ENCODE measurements at places on chromosomes 7 and 10. TPM values are rescaled to one million over a fixed set of nuclear protein-coding genes. Genes with fewer than 3 reads are reported as not detected.

GRCh38 chr10:86306628-86307278 lies 59.8 kb downstream of the GRID1 start:
- DNase-seq, result no peak

DNA sequence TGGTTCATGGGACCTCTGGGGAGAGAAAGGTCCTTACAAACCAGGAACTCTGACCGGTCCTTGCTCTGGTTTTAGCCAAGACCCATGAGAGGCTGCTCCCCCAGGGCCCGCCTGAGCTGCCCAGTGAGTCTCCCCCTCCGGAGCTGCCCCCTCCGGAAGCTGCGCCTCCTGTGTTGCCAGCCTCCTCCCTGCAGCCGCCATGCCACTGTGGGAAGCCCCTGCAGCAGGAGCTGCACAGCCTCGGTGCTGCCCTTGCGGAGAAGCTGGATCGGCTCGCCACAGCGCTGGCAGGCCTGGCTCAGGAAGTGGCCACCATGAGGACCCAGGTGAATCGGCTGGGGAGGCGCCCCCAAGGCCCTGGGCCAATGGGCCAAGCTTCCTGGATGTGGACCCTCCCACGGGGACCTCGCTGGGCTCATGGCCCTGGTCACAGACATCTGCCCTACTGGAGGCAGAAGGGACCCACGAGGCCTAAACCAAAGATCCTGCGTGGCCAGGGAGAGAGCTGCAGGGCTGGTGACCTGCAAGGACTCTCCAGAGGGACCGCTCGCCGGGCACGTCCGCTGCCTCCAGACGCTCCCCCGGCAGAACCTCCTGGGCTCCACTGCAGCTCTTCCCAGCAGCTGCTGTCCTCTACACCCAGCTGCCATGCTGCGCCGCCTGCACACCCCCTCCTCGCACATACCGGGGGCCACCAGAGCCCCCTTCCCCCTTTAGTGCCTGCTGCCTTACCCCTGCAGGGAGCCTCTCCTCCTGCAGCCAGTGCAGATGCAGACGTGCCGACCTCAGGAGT lies 40.1 kb downstream of the ZNF467 start:
- no peak for DNase-seq

- no peak for DNase-seq
These were observed 844.3 kb downstream of the CNTNAP2 start for GRCh38 chr7:146960773-146961391.

DNA sequence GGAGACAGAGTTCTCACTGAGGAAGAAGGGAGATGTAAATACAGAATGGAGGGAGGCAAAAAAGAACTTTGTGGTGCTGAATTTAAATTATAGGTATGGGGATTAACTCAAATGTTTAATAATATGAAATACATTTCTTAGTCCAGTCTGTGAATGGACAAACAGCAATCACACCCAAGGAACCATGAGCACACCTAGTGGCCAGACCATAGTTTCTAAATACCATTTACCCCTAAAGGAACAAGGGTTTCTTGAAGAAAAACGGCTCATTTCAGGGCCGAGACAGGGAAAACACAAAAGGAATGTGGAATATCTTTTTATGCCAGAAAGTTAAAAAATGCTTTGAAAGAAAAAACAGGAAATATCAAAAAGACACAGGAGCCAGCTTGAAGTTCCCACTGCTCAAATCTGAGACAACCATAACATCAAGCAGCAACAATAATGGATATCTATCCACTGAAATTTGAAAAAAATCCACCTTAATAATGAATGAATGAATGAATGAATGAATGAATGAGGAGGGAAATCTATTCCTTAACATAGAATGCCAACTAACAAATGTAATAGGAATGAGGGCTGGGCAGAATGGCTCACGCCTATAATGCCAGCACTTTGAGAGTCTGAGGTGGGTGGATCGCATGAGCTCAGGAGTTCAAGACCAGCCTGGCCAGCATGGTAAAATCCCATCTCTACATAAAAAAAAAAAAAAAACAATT lies 8.6 kb downstream of the IPMK start:
- DNase-seq, result no peak

DNA sequence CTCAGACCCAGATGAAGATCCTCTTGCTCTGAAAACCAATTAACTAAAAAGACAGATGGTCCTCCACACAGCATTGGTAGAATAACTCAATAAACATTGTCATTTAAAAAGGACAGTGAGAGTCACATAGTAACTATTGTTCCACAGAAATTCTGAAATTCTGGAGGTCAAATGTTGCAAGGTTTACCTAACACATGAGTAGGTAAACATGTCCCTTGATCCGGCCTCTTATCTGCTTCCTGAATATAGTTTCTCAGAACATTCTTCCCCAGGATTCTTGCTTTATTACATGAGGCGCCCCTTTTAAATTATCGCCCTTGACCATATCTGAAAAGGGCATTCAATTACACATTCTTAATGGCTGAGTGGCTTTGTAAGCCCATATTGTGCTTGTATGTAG lies 270.7 kb downstream of the SEMA3D start:
- DNase-seq, result no peak

- DNase-seq, result no peak
These were observed 29.6 kb downstream of the ABCB4 start for GRCh38 chr7:87445897-87446296.

DNA sequence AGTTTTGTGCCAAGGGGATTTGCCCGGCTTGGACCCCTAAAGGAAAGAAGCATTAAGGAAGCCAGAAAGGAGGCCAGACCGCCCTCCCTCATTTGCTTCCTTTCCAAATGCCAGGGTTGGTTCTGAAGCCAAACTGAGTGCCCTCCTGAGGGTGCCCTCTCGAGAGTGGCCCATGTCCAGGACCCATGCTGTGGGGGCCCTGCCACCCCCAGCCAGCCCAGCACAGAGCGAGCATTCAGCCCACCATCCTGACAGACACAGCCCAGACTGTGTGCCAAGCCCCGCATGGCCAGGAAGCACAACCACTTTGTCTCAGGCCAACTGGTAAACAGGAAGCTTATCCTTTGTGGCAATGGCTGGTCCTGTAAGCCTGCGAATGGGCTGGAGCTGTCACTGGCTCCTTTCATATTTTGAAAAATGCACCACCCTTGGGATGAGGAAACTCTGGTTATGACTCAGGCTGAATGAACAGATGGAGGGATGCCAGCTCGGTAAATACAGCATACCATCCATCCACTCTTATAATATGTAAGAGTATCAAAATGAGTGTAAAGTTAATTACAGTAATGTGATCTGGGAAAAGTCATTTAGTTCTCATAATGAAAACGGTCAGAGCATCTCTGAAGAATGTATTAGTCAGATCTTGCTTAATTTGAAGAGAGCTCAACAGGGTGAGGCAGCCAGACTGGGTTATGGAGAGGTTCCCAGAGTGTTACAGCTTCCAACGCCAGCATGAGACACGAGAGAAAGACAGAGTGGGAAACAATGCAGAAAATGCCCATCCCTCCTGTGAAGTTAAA lies 65.0 kb downstream of the STK17A start:
- DNase-seq, result no peak

DNA sequence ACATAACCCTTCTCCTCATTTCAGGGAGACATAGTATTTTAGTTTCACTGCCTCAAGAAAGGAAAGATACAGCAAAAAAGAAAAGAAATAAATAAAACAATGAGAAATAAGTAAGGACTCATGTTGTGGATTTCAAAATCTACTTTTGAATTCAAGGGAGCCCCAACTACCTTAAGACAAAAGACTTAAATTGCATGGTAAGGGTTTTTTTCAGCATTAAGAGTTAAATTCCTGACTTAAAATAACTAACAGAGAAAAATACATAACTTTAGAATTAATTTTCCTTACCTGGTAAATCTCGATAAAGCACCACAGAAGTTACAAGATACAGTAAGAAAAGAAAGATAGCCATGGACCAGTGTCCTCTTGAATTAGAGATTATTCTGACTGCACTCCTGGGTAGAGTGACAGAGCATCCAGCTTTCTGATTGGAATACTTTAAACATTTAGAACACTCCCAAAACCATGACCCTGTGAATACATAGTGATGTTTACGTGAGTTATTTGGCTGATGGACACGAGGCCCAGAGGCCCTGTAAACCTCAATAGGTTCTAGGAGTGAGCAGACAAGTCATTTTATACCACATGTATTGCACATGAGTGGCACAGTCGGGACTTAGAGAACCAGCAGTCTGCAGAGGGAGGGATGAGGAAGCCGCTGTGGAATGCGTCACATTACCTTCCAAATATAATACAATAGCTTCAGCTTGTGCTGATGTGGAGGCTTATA lies 292.5 kb upstream of the SEMA3C start:
- no peak for DNase-seq

GRCh38 chr7:114973147-114973546 lies 51.3 kb downstream of the MDFIC start:
- no peak for DNase-seq

DNA sequence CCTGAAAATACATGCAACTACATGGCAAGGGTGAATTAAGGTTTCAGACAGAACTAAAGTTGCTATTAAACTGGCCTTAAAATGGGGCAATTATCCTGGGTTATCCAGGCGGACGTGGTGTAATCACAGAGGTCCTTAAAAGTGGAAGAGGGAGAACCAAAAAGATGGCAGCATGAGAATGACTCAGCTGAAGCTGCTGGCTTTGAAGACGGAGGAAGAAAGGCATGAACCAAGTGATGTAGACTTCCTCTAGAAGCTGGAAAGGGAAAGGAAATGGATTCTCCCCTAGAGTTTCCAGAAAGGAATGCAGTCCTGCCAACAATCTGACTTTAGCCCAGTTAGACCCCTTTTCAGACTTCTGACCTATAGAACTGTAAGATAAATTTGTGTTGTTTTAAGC lies 27.0 kb upstream of the UBN2 start:
- no peak for DNase-seq

DNA sequence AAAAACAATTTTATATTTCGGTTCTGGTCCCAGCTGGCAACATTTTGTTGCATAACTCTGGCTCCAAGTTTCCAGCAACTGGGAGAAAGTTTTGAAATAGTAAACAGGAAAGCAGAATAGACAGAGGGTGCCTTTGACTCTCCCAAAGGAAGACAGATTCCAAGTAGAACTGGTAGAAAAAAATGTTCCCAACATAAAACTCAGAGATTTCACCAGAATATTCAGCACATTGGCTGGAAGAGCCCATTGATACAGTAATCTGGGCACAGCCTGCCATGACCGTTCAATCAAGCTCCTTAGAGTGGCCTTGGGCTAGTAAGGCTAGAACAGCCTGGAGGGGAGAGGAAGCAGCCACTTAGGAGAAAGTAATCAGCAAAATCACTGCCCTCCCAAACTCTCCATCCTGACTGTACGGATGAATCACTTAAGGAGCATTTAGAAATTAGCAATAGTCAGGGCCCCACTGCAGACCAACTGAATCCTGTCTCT lies 120.4 kb downstream of the CUBN start:
- no peak for DNase-seq

- DNase-seq, result no peak
These were observed 1092.8 kb downstream of the SORCS3 start for GRCh38 chr10:105733924-105734323.

DNA sequence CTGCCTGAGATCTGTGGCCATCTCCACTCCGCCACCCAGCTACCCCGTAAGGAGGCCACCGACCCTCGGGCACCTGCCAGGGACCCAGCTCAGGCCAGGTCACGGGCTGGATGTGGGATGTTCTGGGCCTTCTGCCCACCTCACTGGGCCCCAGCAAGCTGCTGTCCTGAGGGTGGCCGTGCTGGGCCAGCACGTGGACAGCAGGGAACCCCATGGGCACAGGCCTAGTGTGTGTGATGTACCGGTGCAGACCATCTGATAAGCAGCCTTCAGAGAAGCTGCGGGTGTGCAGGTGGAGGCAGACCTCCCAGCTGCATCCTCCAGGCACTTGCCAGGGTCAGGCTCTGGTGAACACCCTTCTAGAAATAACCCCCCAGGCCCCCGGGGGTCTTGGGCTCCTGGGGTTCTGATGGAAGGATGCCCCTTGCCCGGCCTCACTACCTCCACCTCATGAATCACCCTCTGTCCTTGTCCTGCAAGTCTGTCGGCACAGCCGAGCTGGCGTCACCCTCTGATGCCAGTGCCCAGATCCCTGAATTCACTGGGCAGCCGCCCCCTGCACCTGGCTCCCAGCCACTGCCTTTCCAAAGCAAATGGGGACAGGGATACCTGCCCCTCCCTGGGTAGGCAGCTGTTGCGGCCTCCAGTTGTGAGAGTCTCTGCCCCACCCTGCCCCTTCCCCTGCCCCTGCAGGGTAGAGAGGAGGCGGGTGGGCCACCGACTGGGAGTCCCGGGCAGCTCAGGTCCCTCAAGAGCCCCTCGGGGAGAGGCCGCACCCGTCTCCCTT lies 139.8 kb downstream of the FAM53B start:
- peak; percentile 7 for DNase-seq

GRCh38 chr7:93592588-93593266 lies 18.2 kb upstream of the CALCR start:
- no peak for DNase-seq

DNA sequence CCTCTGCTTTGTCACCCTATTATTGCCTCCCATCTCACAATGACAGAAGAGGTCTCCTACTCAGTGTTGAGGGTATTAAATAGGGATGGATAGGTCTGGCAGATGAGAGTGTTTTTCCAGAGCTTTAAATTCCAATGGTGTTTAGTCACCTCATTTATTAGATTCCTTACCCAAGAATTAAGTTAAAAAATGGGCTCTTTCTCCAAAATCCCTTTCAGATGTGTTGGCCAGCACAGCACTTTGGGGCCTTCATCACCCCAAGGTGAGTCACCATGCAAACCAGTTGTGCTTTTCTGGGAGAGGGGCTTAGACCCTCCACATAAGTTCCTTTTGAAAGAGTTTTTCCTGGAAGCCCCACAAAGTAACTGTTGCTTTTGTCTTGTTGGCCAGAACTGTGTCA lies 78.4 kb downstream of the CYP26A1 start:
- DNase-seq, result no peak

DNA sequence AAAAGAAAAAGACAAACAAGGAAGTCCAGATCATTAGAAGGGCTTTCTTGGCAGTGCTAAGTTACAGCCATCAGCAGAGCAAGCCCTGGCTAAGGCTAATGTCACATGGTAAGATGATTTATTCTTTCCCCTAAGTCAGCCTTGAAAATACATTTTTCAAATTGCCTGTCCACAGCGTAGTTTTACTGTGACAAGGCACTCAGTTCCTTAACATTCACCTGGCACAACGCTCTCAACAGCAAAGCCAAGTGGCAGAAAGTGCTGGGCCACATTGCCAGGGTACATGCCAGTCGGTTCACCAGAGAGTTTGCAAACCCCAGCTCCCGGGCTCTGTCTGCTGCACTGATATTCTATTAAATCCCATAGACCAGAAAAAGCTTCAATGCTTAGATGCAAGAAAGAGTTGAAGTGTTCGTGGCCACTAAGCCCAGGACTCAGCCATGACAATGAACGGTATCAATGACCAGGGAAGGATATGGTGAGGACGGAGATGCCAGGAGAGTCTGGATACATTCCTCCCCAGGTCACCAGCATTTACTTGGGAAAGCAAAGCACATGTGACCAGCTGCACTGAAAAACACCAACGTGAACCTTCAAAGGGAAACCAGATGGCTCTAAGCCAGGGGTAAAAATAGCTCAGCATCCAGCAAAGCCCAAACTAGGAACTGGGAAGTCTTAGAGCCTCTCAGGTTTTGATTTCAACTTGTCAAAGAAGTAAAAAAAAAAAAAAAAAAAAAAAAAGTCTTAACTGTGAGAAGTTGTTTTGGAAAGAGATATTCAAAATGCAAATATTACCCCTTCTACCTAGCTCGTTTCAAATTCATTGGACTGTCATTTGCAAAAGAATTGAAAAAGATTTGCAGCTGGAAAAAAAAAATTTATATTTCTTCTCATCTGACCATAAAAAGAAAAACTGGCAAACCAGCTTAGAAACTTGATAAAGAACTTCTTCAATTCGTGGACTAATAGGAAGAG lies 23.9 kb upstream of the MPP7 start:
- no peak for DNase-seq

The GPR141 gene
- total RNA-seq, result not detected

The LIPM gene
- not detected for total RNA-seq

The STEAP2 gene
- 7.6 TPM for total RNA-seq

All from right lobe of liver (tissue), 6 donors.